ENCODE measurements at places on chromosomes 3 and 15.

DNA sequence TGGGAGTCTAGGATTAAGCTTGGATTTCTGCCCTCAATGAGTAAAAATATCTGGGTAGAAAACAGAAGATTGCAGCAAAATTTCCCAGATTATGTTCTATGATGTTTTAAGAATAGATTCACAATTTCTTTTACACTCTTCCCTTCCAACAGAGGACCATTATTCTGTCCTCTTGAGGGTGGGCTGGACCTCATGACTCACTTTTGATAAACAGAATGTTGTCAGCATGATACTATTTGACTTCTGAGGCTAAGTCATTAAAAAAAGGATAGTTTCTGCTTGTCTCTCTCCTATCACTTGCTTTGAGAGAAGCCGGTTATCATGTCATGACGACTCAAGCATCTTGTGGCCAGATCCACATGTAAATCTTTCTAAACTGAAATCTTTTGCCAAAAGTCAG is 396.2 kb upstream of the CDIN1 start:
- peak; percentile 13 for DNase-seq

DNA sequence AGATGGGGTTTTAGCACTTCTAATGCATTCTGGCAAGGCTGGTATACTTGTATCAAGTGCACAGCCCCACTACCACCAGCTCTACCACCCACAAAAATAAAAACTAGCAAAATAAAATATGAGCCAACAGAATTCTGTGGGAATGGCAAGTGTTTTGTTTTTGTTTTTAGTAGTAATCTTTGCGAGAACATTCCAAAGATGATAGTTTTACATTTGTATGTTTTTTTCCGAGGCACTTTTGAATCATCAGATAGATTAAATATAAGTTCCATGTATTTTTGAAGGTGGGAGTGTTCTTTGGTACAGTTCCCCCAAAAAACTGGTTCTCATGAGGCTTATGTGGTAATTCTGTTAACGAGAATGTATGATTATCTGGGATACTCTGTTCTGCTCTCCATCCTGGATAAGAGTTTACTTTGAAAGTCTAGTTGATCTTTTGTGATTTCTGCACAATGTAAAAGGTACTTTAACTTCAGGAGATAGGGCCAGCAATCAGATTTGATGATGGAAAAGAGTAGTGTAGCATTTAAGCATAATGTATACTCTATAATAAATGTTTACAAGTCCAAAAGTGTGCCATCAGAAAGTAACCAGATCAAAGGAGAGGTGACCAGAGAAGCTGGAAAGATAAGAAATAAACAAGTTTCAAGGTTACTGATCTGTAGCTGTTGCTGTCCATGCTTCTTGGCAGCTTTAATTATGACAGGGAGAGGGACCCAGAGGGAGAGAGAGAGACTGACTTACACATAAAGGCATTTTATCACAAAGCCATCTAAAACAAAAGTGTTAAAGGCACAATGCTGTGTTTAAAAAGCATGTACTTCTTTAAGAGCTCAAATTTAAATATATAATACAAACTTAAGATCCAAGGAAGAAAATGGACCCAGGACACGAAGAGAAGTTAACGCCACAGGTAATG is 130.9 kb downstream of the PGPEP1L start:
- DNase-seq, result peak; percentile 41

DNA sequence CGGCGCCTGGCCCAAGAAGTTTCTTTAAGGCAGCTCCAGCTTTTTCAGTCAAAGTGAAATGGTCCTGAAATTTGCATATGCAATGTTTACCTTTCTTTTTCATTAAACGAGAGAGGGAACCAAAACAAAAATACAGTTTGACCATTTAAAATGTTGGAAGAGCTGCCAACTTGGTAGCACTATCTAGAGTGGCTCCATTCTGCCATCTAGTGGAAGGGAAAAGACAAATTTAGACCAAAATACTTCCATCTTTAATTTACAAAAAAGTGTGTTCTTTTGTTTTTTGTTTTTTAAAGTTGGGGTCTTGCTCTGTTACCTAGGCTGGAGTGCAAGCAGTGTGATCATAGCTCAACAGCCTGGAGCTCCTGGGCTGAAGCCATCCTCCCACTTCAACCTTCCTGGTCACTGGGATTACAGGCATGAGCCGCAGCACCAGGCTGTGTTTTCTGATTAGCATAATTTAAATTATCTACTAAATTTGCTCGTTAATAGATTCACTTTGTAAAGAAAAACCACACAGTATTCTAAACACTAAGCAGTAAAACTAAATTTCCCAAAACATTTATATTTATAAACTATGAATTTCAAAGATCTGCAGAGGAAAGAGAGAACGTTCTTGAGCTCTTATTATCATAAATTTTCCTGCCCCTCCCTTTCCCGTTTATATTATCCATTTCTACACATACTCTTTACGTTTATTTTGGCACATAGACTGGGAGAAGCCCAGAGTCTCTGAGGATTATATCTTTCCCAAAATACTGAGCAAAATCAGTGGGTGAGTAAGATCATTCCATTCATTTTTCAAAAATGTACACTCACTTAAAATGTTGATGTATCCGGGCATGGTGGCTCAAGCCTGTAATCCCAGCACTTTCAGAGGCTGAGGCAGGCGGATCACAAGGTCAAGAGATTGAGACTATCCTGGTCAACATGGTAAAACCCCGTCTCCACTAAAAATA is 15.4 kb upstream of the RFC4 start:
- peak; percentile 82 for DNase-seq

DNA sequence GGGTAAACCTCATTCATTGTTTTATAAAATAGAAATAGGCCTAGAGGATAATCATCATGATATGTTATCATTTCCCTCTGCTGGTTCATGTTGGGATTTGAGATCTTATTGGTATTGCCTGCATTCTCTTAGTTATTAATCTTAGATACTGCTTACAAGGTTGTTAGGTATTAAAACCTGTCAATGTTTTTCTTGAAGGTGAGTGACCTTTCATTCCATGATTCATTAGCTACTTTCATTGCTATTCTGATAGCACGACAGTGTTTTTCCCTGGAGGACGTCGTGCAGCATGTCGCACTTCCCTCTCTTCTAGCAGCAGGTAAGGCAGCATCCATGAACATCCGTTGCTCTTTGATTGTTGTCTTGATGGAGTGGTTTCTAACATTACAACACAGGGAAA is 17.1 kb downstream of the P2RY12 start:
- no peak for DNase-seq

DNA sequence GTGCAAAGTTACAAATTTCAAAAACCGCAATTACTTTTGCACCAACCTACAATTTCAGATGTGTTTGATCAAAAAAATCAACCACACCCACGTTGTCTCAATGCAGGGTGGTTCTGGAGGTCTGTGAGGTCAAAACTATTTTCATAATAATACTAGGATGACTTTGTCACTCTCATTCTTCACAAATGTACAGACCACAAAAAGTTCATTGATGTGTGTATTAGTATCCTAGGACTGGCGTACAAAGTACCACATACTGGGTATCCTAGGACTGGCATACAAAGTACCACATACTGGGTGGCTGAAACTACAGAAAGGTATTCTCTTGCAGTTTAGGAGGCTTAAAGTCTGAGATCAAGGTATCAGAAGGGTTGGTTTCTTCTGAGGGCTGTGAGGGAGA is 13.0 kb downstream of the SUCLG2 start:
- DNase-seq, result no peak

- DNase-seq, result no peak
Measured at GRCh38 chr3:11168881-11169805, 14.8 kb downstream of the HRH1 start.

DNA sequence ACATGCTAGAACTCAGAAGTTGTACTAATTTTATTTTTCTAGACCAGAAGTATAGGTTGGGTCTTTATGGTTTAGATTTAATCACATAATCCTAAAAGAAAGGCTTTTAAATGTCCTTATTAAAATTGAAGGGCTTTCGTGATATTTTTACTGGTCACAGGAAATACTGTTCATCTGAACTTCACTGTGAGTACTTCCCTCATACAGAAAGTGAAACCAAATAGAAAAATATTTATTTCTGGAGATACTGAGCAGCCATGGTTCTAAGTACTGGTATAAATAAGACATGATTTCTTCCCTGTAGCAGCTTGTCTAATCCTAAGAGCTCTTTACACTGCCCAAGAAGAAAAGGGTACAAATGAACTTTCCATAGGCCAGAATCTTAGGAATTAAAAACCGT is 2.0 kb downstream of the SNRK start:
- peak; percentile 8 for DNase-seq

DNA sequence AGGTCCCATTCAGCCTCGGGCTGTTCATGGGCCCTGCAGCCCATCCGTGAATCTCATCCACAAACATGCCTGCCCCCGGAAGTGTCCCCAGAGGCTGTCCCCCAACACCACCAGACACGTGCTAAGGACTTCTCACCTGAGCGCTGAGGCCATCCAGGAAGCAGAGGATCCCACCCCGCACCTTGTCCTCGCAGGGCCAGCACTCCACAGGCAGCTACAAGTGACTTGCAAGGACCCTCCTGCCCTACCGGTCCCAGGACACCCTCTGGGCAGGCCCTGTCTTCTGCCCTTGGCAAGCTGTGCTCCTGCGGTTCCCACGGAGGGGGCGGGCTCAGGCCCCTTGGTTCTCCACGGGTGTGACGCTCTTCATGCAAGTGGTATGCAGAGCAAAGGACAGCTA is 146.0 kb downstream of the NUP210 start:
- no peak for DNase-seq

DNA sequence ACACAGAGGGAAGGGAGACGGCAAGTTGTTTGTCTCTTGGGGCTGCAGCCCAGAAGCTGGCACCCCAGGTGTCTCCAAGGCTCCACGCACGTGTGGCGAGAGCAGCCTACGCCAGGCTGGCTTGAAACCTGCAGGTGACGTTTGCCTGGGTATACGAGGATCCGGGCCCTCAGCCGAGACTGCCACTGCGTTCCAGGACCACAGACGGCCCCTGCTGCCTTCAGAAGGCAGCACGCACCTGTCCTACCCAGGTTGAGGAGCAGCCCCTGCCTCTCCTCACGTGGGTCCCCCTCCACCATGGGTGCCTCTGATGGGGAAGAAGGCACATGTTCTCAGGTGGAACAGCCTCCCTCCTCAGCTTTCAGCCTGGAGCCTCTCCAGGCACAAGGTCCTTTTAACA is 75.3 kb upstream of the PRR20G start:
- DNase-seq, result no peak

- no peak for DNase-seq
Measured at GRCh38 chr3:156014489-156014888, 105.9 kb upstream of the KCNAB1 start.

- DNase-seq, result no peak
Measured at GRCh38 chr3:33790091-33790490, 8.3 kb upstream of the PDCD6IP start.

DNA sequence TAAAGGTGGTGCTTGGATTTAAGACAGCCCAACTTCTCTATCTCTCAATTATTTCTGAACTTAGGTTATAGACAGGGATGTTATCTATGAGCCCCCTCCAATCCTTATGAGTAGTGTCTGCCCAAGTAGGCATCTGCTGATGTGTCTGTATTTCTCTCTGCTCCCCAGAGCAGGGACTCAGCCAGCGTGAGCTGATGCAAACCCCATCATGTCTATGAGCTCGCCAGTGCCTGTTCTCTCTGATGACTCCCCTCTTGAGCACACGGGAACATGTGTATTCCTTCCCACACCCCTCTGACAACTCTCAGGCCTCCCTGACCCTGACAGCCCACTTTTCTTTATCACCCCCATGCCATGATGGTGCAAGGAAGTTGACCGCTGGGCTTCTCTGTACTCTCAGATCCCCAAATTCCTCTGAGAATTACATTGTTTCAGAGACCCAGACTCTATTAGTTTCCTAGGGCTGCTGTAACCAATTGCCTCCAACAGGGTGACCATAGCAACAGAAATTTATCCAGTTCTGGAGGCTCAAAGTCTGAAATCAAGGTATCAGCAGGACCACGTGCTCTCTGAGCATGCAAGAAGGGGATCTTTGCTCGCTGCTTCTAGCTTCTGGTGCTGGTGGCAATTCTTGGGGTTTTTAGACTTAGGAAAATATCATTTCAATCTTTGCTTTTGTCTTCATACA is 73.5 kb upstream of the ST8SIA2 start:
- no peak for DNase-seq

DNA sequence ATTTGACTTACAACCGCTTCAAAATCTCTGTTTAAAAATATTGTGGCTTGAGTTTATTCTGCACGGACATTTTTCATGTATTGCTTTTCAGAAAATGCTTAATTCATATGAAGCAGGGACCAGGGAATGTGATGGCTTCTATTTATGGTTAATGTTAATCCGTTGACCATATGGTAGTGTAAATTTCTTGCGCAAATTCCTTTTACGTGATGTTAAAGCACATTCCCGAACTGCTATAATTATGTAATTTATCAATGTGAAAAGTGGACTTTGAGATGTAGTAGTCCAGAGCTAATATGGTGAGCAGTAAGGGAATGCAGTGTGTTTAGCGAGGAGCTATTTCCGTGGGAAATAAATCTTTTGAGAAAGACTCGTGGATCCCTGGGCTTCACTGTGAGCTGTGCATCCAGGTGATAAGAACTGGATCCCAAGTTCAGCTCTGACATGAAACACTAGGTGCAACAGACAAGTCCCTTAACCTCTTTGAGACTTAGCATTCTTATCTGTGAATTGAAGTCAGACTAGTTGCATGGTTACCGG is 27.3 kb downstream of the ANAPC13 start:
- DNase-seq, result no peak

- DNase-seq, result no peak
Measured at GRCh38 chr15:40006003-40006402, 33.0 kb downstream of the SRP14 start.

All from fibroblast of skin of right quadriceps (primary cell).